Stimulated activated CD8-positive, alpha-beta memory T cell treated with anti-CD3 and anti-CD28 coated beads, Interleukin-15, amount 100 ng/mL, for 4 hours (primary cell): ENCODE measurements at places on chromosomes 5 and 9.

DNA sequence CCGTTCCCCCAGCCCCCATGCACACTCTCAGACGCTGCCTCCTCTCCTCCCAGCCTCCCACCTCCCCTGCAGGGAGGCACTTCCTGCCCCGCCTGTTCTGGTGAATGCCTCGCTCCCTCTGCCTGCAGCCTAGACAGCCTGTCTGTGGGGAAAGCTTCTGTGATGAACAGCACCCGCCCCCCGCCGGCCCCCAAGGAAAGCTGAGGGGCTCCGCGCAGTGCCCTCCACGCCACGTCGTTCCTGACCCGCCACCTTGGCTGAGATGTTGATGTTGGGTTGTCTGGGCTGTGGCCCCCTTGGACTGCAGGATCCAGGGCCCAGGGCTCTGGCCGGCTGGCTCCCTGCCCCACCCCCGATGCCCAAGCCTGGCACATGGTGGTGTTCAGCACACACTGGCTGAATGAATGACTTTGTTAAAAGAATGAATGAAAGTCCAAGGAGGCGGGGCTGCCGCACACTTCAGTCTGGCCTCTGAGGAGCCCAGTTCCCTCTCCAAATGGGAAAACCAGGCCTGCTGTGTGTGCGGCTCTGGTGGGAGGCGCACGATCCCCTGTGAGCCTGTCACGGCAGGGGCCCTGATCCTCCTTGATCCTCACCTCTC lies 2.1 kb upstream of the MYMK start:
- DNase-seq, result no peak

GRCh38 chr5:160802592-160802991 lies 49.4 kb downstream of the ATP10B start:
- no peak for DNase-seq

- DNase-seq, result no peak
Observed at GRCh38 chr9:136140046-136140445, 21.4 kb upstream of the TMEM250 start.

GRCh38 chr5:181246276-181247049 lies 2.8 kb upstream of the RACK1 start:
- peak; percentile 57 for DNase-seq

GRCh38 chr5:150438873-150439546 lies 10.5 kb downstream of the RPS14 start:
- DNase-seq, result no peak

- DNase-seq, result no peak
Observed at GRCh38 chr5:169909945-169910344, 70.3 kb downstream of the INSYN2B start.

GRCh38 chr9:106758911-106759310 lies 104.1 kb upstream of the ZNF462 start:
- DNase-seq, result no peak

DNA sequence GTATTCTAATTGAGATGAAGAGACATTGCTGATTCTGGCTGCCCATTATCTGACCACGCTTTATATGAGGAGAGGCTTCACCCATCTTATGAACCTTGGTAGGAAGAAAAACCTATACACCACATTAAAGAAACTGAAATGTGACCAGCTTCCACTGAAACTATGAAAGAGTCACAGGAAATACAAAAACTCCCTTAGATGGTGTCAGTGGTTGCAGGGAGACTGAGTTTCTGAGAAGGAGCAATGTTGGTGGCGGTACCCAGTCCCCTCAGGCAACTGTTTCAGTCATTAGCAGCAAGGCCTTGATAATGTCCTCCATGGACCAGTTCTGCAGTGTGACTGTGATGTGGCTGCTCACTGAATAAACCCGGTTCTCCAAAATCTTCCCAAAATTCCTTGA lies 110.5 kb upstream of the FTMT start:
- DNase-seq, result no peak

DNA sequence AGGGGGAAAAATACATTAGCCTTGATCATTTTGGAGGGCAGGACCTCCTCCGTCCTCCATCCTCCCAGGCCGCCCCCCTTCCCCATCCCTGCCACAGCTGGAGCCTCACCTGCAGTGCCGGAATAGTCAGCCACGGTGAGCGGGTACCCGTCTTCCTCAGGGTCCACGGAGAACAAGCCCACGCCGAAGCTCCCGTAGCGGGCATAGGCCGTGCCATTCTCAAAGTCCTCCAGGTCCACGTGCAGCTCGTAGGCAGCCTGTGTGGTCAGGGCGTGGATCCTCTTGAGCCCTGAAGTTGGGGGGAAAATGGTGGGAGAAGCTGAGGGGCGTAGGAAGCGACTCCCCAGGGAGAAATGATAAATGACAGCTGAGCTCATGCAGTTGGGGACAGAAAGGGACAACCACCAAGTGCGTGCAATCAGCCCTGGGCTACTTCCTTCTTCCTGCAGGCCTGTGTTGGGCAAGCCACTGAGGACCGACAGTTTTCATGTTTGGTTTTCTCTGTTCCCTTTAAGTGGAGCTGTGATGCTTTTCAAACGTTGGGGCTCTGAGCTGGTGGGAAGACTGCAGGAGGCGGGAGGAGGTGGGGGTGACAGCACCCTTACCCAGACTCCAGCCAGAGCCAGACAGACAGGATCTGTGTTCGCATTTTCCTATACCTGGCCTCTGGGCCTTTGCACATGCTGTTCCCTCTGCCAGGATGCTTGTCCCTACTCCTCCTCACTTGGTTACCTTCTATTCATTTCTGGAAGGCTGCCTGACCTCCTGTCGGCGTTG lies 8.7 kb upstream of the QRFP start:
- no peak for DNase-seq

DNA sequence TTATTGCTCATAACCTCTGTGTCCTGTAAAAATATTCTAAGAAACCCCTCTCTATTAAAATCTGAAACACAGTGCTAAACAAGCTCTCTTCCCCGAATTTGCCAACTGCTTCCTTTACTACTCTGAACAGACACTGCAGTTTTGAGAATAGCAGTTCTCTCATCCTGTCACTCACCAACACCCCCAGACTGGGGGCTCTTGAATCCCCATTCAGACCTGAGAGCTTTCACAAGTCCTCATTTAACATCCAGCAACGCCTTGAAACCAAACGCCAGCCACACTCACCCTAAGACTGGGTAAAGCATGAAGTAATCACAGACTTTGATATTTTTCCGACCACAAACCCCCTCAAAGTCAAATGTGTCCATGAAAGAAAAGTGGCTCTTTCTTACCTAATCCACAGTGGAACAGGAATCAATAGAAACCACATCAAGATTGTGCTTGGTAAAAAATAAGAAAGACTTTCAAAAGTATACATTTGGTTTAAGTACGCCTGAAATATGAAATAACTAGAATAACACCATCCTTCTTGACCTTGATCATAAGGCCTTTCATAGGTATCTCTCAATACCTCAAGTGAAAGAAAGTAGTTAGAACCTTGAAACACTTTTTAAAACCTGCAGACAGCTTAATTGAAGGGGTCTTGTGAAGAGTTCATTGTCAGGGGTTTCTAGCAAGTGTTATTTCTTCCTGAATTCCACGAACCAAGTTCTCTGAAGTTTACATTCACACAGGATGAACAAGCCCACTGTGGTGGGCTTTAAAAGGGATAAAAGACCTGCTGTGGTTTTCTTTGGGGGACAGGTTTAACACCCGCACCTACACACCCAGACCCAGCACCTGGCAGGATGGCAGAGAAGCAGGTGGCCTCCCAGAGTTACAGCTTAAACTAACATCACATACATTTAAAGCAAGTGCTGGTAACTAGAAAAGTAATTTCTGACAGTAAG lies 412.6 kb downstream of the MLLT3 start:
- peak; percentile 14 for DNase-seq

DNA sequence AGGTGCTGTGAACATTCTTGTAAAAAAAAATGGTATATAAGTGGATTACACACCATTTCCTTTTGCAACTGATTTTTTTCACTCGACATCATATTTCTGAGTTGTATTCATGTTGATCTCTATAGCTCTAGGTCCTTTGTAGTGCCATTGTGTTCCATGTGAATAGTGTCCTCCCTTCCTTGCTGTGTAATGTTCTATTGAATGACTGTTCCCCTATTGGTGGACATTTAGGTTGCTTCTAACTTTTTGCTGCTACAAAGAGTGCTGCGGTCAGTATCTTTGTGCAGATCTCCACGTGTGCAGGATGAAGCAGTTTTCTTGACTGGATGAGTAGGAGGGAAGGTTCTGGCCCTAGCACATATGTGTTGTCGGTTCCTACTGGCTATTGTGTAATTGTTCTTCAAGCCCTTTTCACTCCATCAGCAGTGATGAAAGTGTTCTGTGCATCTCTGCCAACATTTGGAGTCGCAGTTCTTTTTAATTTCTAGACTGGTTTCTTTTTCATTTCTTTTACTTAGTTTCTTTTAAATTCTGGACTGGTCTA lies 20.2 kb downstream of the DAB2IP start:
- no peak for DNase-seq

DNA sequence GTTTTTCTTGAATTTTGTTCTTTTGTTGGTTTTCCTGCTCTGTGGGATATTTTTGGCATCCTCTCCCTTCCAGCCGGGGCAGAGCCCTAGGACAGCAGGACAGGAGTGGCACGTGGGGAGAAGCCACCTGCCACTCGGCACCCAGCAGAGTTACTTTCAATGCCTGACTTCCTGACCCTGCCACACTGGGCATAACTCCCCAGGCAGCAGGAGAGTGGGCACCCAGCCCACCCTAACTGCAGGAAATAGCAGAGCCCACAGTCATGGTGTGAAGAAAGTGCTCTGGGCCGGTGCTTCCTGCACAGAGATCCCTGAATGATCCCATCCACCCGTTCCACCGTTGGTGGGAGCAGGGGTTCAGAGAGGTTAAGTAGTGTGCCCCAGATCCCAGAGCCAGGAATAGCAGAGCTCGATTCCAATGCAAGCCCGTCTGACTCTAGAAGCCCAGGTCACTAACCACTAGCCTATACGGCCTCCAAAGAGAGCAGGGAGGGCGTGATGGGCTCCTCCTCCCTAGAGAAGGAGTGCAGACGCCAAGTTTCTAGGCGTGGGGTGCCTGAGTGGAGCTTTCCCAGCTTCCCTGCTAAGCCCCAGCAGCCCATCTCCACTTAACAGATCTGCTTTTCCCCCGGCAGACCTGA lies 8.1 kb upstream of the NUP214 start:
- DNase-seq, result no peak

DNA sequence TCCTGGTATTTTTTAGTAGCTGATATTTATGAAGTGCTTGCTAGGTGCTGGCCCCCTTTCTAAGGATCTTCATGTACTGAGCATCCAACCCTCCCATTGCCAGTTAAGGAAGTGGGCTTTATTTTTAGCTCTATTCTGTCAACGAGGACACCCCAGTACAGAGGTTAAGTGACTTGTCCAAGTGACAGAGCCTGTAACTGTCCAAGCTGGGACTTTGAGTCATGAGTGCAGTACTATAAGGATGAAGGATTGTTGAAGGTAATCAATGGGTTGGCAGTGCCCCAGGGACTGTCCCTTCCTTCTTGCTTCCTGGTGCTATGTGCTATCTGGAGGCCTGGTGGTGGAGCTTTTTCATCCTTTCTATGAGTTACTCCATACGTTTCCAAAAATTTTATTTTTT lies 18.0 kb upstream of the FABP6 start:
- no peak for DNase-seq

DNA sequence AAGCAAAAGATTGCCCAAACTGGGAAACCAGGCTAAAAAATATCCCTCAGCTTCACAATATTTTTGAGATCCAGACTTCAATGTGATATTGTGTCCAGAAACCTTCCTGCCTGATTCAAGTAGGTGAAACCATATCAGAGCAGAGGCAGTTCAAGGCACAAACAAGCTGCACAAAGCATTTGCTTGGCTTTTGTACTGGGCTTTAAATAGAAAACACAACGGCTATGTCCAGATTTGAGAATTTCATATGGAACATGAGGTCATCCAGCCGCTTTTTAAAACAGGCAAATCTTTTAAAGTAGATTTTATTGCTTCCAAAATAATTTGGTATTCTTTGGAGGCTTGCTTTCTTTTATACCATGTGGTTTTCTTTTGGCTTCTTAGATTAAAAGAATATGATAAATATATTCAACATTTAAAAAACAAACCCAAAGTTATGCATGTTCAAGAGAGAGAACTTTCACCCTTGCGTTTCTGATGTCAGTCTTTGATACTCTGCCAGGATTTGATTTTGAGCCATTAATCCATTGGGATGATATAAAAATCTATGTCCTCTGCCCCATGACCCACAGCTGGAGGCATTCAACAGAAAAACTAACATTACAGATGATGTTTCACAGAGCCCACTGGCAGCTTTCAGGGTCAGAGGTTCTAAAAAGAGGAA lies 29.0 kb upstream of the CCDC112 start:
- DNase-seq, result no peak

DNA sequence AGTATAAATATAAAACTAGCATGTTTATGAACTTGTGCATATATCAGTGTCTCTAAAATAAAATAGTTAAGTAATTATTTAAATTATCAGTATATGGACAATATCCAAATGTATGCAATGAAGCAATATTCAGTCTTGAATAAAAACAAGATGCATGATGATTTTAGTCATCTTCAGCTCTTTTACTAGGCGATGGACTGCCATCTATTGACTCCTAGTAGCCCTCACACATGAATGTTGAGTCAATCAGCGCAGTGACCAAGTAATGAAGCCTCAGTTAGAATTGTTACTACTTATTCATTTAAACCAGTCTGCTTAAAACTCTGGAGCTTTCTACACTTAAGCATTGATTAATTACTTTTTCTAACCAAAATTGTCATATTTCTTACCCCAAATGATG lies 92.9 kb upstream of the GRHPR start:
- no peak for DNase-seq

DNA sequence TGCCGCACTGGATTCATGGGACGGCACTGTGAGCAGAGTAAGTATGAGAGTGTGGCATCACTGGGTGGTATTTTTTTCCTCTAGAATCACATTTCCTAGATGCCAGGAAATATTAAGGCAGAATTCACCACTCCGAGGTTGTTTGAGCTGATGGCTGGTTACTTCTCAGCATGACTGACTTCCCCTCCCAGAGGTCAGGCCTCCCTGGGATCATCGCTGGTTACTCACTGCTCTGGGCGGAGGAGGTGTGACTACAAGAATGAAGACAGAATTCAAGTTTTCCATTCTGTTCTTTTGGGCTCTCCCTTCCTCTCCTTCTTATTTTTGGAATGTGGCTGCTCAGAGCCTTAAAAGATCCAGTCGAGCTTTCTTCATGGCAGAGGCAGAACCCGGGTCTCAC lies 76.6 kb upstream of the PRRC1 start:
- DNase-seq, result no peak

GRCh38 chr9:1514776-1515363 lies 464.7 kb downstream of the DMRT2 start:
- no peak for DNase-seq

GRCh38 chr5:111859031-111859430 lies 102.0 kb upstream of the NREP start:
- no peak for DNase-seq

- DNase-seq, result no peak
Observed at GRCh38 chr5:122665051-122665450, 109.8 kb upstream of the SNX2 start.

DNA sequence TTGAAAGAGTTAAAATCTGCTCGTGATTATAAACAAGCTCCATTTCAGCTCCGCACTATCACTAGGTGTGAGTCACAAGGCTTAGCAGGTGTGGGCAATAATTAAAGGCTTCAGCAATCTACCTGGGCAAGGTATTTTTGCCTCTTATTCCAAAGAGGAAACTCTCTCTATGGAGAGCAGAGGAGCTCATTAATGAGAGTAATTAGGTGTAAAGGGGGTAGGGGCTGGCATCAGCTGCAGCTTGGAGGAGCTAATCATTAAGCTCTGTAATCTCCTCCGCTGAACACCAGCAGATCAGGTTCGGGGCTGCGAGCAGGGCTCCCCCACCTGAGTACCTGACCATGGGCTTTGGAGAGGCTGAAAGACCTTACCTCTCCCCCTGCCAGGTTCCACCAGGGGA lies 129.2 kb downstream of the CRB2 start:
- DNase-seq, result no peak

GRCh38 chr5:158998793-158999325 lies 100.9 kb downstream of the EBF1 start:
- no peak for DNase-seq

- DNase-seq, result no peak
Observed at GRCh38 chr5:180639741-180640610, 9.4 kb downstream of the FLT4 start.
